T47D (cell line): ENCODE measurements at places on chromosomes 2 and 18.
A peak's percentile ranks its signal among the peaks of the same experiment; 100 is the strongest.

- peak; percentile 31 for DNase-seq
These were observed 1.7 kb upstream of the FOSL2 start for GRCh38 chr2:28390746-28391563.

DNA sequence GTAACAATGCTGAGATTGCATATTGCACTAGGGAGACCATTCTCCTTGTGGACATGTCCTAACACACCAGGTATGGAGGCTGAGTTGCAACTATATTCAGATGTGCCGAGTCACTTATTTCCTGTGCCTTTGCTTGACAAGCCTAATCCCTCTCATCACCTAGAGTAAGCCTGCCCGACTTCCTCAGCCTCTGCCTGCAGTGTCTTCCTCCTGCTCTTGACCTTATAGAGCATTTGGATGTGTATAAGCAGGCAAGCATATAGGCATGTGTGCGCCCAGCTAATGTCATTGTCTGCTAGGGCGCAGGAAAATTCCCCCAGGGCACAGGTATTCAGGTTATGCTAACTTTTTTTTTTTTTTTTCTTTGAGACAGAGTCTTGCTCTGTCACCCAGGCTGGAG is 316.9 kb downstream of the CDH2 start:
- DNase-seq = no peak

DNA sequence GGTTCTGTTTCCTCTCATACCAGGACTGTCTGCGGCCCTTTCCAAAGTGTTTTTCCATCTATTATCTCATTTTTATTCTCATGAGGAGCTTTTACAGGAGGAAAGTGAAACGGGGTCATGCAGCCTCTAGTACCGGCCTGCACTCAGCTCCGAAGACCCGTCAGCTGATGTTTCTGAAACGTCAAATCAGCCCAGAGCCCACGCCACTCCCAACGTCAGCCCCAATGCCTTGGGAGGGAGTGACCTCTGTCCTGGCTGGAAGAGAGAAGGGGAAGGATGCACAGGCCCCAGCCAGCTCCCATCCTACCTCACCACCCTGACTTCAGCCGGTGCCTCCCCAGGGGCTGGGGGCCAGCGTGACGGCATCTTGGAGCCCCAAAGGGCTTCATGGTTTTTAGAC is 58.5 kb downstream of the ADCY3 start:
- no peak for DNase-seq

GRCh38 chr2:96575785-96576456 is 39.4 kb downstream of the ARID5A start:
- DNase-seq = no peak

- DNase-seq = no peak
These were observed 79.3 kb upstream of the ARL5A start for GRCh38 chr2:151907286-151908203.

- no peak for DNase-seq
These were observed 120.3 kb downstream of the PXDN start for GRCh38 chr2:1623906-1624445.

- no peak for DNase-seq
These were observed 185.5 kb downstream of the CCDC85A start for GRCh38 chr2:56369316-56369715.

- no peak for DNase-seq
These were observed 2.0 kb downstream of the PAIP2B start for GRCh38 chr2:71224935-71225334.

GRCh38 chr2:65551528-65551927 is 119.1 kb upstream of the SPRED2 start:
- no peak for DNase-seq

DNA sequence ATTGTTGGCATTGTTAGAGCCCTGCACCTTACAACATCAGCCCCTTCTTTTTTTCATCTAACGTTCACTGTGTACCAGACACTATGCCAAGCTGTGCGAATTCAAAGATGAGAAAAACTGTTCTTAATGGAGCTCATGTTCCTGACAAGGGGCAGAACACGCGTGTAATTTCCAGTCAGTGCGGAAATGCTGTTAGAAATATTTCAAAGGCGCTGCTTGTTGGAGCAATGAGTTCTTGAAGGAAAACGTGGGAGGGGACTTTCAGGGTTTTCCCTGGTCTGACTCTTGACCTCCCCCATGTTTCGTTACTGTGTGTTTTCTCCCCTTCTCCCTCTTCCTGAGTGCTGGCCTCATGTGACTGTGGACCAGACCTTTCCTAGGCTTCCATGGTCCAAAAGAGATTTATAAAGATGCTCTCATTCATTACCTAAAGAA is 1.5 kb downstream of the MTHFD2 start:
- DNase-seq = no peak

GRCh38 chr2:73070643-73071359 is 711 bp downstream of the SFXN5 start:
- no peak for DNase-seq

GRCh38 chr2:159953136-159953823 is 109.1 kb downstream of the PLA2R1 start:
- no peak for DNase-seq

DNA sequence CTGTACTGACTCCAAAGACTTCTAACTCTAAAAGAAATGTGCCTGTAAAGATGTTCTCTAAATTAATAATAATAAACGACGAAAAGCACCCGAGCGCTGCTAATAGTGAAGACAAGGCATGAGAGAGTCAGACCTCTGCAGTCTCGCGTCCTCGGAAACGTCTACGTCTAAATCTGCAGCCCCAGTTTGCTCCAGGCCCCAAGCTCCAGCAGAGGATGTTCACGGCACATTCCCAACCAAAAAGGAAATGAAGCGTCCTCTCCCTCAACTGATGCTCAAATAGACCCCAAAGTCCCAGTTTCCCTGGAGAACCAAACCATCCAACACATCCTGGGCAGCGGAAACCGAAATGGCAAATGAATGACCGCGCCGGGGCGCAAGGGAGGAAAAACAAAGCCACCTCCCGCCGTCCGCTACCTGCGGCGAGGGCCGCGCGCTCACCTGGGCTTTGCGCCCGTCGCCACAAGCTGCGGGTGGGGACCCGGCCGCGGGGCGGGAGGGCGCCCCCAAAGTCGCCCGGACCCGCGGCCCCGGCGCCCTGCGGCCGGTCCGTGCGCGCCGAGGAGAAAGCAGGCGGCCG is 47.1 kb upstream of the CCDC150 start:
- DNase-seq = peak; percentile 11

DNA sequence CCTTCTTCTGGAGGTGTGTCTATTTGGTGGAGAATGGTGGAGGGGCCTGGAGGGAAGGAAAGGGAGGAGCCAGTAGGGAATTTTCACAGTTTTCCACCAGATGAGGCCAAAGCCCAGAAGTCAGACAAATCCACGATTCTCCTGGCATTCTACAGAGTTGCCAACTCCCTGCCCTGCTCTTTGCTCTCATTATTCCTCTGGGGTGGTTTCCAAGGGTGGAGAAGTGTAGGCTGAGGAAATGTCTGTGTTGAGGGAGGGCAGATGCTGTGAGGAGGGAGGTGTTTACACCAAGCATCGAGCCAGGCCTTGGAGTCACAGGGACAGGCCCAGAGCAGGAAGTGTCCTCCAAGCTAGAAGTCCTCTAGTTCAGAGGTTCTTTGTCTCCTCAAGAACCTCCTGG is 124.1 kb upstream of the LGALSL start:
- DNase-seq = no peak

GRCh38 chr2:166246901-166247300 is 119.1 kb upstream of the SCN1A start:
- no peak for DNase-seq

DNA sequence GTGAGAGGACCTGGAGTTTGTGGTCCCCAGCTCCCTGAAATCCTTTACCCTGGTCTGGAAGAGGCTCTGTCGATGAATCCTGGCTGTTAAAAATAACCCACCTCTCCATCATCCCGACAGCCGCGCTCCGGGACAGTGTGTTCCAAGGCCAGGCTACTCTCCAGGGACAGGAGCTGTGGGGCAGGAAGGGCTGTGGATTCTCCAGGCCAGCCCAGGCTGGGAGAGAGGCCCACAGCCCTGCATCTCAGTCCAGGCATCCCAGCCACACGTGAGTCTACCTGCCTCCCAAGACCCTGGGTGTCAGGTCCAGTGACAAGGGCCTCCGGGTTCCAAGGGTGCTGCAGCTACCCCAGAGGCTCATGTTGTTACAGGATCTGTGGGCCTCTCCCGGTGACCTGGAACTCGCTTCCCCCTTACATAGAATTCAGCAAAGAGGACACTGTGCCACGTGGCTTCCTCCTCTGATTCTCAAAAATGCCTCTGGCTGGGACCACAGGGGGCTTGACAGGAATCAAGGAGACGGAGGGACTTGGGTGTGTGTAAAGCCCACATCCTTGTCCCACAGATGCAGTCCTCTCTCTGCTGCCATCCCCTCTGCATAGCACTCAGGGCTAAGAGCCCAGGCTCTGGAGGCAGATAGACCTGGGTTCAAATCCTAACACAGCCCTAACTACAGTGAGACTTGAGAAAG is 17.3 kb downstream of the ADRA2B start:
- no peak for DNase-seq

GRCh38 chr18:44821924-44822323 is 141.2 kb downstream of the SETBP1 start:
- no peak for DNase-seq

- DNase-seq = no peak
These were observed 61.5 kb downstream of the ADCYAP1 start for GRCh38 chr18:965921-966758.

DNA sequence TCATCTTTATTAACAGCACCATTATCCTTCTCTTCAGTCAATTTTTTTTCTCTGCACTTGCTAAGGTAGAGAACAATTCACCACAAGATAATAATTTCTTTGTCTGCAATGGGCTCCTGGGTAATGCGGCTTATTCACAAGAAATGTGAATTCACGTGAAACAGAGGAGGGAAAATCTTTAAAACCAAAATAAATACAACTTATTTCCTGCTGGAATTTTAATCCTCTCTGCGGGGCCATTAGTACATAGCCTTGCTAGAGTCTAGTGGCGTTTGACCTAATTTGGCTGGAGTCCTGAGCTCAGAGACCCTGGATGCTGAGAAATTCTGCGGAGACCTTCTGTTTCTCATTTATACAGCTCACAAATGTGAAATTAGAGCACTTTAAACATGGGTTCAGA is 319.3 kb upstream of the MMADHC start:
- no peak for DNase-seq

GRCh38 chr2:238640486-238640885 is 207.4 kb upstream of the TWIST2 start:
- no peak for DNase-seq

- no peak for DNase-seq
These were observed 30.3 kb upstream of the SAP130 start for GRCh38 chr2:128058114-128058513.

DNA sequence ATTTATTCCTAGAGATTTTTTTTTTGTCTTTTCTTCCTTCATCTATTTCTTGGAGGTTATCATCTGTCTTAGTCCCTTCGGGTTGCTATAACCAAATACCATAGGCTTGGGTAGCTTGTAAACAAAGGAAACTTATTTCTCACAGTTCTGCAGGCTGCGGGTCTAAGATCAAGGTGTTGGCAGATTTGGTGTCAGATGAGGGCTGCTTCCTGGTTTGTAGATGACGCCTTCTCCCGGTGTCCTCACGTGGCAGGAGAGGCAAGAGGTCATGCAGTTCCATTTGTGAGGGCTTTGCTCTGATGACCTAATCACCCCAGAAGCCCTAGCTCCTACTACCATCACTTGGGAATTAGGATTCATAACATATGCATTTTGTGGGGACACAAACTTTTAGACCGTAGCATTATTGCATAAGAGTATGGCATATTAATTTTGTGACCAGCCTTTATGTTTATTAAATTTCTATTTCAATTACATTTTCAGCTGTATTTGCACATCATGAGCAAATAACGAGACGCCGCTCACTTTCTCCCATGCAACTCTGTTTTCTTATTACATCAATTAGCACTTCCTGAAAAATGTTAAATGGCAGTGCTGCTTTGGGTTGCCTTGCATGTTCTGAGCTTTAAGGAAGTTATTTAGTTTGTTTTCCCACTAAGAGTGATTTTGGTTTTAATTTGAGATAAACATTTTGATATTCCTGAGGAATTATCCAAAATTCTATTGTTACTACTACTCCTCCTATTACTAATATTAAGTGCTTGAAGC is 246.4 kb upstream of the HDAC4 start:
- DNase-seq = no peak

DNA sequence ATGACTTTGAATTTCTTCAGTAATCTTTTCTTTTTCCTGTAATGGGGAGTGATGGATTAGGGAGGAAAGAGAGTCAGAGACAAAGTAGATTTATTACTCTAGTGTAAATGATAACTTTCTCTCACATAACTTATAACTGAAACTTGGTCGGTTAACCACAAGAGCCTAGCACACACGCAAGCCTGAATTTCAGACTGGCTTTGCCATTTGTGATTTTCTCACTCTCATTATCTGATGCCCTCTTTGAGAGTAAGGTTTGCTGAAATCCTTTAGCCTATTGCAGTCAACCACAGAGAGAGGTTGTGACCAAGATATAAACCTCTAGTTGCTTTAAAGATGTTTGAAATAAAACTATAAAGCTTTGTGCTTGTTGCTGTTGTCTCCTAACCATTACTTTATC is 117.9 kb upstream of the NETO1 start:
- no peak for DNase-seq

- DNase-seq = no peak
These were observed 235.6 kb downstream of the SCG2 start for GRCh38 chr2:223366566-223366965.

DNA sequence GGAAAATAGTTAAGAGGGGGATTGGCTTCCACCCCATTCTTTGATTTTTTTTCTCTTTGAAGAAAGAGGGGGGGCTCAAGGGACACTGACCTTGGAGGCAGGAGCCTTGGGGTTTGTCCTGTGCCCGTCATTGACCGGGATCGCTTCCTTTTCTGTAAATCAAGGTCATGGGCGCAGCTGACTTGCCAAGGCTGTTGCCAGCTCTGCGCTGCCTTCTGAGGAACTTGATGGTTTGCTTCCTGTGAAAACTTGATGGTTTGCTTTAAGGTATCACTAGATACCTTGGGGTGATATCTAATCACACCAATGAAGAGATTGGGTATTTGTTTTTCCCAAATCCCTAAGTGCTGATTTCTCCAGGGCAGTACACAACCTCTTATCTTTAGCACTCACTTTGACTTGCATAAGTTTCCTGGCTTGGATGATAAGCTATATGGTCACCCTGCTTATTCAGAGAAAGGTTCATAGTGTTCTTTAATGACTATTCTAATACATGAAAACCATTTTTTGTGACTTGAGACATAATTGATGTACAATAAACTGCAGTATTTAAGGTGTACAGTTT is 56.0 kb downstream of the DGKD start:
- DNase-seq = no peak

DNA sequence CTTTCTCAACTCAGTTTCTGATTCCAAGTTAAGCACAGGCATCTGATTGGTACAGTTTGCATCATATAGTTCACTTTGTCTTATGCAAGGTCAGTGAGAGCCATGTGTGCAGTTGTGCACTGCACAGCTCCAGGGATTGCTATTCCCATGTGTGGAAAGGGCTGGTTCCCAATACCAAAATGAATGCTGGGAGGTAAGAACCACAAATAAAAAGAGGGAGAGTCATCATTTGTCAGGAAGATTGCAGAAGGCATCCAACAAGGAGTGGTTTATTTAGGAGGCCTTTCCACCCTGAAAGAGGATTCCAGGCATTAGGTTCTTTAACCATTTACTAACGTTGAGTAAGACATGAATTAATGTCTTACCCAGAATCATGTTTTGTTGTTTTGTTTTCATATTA is 141.2 kb upstream of the ST6GAL2 start:
- DNase-seq = no peak

GRCh38 chr2:99422599-99422998 is 67.2 kb downstream of the REV1 start:
- no peak for DNase-seq

- no peak for DNase-seq
These were observed 34.8 kb upstream of the RBM44 start for GRCh38 chr2:237763812-237764211.
